ENCODE measurements at places on chromosomes 7 and 10. TPM values are rescaled to one million over a fixed set of nuclear protein-coding genes. Genes with fewer than 3 reads are reported as not detected.

- no peak for DNase-seq
Measured at GRCh38 chr10:9957351-9957750, 1060.3 kb upstream of the CELF2 start.

GRCh38 chr7:28083998-28084985, 96.3 kb downstream of the JAZF1 start:
- no peak for DNase-seq

- DNase-seq, result no peak
Measured at GRCh38 chr7:29177963-29178600, 16.5 kb upstream of the CHN2 start.

- DNase-seq, result no peak
Measured at GRCh38 chr7:74282748-74283459, 6.3 kb upstream of the CLIP2 start.

GRCh38 chr10:86443069-86443468, 76.5 kb upstream of the GRID1 start:
- DNase-seq, result no peak

GRCh38 chr10:8369666-8370065, 315.2 kb downstream of the GATA3 start:
- DNase-seq, result no peak

DNA sequence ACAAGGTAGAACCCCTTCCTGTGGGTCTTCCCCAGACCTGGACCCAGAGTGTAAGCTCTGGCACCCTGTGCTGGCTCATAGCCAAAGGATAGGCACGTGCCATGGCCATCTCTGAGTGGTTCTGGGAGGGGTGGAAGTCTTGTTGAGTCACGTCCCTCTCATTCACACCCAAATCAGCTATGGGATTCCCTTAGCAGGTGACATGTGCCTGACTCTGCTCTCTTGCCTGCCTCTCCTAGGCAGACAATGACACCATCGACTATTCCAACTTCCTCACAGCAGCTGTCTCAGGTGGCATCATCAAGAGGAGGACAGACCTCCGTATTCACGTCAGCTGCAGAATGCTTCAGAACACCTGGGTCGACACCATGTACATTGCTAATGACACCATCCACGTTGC, 59.8 kb downstream of the C10orf120 start:
- peak; percentile 64 for DNase-seq

DNA sequence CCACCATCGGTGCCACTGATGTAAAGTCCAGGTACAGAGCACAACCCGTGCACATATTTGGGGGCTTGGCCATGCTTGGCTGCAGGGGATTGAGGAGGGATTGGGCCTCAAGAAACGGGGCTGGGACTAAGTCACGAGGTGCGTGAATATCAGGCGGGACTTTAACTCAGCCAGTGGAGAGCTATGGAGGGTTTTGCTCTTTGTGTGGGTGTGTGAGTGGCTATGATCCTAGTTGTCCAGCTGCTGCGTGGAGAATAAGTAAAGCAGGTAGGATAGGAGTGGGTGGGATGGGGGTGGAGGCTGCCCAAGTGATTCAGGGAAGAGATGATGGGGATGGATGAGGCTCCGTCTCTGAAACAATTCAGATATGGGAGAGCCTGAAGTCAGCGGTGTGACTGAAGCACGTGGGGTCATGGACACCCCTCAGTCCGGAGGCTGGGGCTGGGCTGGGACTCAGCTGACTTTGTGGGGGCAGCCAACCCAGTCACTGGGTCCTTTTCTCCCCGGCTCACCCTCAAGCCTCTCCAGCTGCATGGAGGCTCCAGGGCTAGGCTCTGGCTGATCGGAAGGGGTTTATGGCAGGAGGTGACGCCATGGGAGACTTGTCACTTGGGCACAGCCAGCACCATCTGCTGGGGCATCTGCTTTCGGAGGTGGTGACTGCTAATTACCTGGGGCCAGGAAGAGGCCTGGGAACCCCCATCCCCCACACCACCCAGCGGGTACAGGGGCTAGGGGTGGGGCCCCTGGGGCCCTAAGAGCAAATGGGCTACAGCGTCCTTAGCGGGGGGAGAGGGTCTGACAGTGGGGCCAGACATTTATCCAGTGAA, 1.7 kb upstream of the LFNG start:
- no peak for DNase-seq

GRCh38 chr7:152399344-152399743, 36.5 kb downstream of the KMT2C start:
- DNase-seq, result no peak

- no peak for DNase-seq
Measured at GRCh38 chr7:25073451-25073850, 51.6 kb downstream of the CYCS start.

DNA sequence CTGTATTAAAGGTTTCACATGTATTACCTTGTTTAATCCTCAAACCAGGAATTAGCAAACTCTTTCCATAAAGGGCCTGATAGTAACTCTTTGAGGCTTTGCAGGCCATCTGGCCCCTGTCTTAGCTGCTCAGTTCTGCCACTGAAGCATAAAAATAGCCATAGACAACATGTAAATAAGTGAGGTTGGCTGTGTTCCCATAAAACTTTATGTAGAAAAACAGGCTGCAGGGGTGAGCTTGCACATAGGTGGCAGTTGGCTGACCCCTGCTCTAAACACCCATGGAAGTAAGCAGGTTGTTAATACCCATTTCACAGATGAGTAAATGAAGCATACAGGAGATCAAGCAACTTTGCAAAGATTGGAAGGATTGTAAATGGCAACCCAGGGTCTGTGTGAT, 1279.2 kb upstream of the AUTS2 start:
- DNase-seq, result no peak

- DNase-seq, result no peak
Measured at GRCh38 chr10:3805201-3805790, 20.3 kb upstream of the KLF6 start.

GRCh38 chr7:28672397-28672797, 260.1 kb downstream of the CREB5 start:
- DNase-seq, result no peak

DNA sequence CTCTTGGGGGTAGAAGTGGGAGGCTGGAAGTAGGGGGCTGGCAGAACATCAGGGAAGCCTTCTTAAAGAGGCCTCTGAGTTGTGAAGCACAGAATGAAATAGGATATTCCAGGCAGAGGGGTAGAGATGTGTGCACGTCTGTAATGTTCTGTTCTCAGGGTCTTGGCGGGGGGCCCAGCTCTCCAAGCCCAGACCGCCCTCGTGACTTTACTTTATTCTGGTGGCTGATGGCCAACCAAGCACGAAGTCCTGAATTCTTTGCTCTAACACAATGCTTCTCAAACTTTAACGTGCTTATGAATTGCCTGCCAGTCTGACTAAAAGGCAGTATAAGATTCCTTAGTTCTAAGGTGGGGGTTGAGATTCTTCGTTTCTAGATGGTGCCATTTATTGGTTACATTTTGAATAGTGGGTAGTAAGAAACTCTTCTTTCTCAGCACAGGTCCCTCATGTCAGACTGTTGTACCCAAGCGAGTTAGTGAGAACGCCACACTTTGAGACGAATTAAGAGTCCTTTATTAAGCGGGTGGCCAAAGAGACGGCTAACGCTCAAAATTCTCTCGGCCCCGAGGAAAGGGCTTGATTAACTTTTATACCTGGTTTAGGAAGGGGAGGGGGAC, 8.2 kb downstream of the PRXL2A start:
- DNase-seq, result no peak

GRCh38 chr7:45514944-45515343, 59.2 kb upstream of the ADCY1 start:
- DNase-seq, result no peak

CAV2 gene
- 170 TPM for total RNA-seq

GPR15LG gene
- not detected for total RNA-seq

NYAP1 gene
- 1.2 TPM for total RNA-seq

LEP gene
- 784 TPM for total RNA-seq

AKR1D1 gene
- total RNA-seq, result not detected

MSMB gene
- not detected for total RNA-seq

KEL gene
- not detected for total RNA-seq

ZPBP gene
- total RNA-seq, result not detected

EGFR gene
- 80.9 TPM for total RNA-seq

SAP25 gene
- total RNA-seq, result 2.3 TPM

TSPAN15 gene
- 109 TPM for total RNA-seq

KCNH2 gene
- 0.32 TPM for total RNA-seq

Measured in mesenteric fat pad (tissue), 1 donor.